DND-41 (cell line): ENCODE measurements at places on chromosomes 1 and 21.

DNA sequence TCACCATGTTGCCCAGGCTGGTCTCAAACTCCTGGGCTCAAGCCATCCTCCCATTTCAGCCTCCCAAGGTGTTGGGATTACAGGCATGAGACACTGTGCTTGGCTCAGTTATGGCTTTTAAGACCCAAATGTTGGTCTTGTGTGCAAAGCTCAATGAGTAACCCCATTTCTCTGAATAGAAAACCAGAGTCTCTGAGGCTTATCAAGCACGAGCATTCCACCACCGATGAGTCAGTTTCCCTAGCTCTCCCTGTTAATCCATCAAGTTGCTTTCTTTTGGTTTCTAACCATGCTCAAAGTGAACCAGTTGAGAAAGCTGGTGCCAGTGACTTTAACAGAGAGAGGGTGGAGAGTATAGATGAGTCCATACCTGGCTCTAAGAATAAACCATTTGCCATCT, 350.9 kb upstream of the ADGRL2 start:
- no peak for DNase-seq

GRCh38 chr1:64171797-64172281, 31.6 kb upstream of the UBE2U start:
- no peak for DNase-seq

- no peak for DNase-seq
Observed at GRCh38 chr1:208239473-208240381, 4.5 kb downstream of the PLXNA2 start.

DNA sequence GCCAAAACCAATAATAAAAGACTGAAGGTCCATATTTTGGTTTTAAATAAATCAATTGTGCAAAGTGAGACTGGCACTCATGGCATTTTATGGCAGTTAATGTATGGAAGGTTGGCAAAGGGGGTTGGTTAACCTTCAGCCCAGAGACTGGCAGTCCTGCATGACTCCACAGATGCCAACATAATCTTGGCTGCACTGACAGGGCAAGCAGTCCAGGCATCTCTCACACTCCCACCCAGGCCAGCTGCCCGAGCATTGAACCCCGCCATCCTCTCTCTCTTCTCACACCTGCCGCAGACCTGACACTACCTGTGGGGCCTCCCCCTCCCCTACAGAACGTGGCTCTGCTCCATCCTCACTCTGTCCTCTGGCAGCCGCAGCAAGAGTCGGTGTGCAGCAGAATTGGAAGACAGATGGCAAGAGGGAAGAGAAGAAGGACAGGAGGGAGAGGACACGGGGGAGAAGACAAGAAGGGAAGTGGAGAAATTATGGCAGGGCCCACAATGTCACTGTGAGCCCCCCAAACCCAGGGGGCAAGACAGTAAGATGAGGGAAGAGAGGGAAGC, 43.7 kb downstream of the ITPKB start:
- no peak for DNase-seq

DNA sequence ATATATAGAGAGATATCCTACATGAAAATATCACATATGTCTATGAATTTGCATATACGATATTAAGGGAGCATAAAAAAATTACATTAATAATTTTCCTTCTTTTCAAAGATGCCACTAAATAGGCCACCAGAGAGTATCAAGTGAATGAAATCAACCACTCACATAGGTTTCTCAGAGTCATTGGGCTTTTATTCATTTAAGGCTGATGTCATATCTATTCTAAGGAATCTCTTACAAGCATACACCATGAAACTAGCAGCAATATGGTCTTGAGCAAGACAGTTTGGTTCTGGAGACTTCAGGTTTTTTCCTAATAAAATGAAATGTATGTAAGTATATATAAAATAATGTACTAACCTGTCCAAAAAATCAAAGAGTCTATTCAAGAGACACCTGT, 420.4 kb downstream of the PLA2G4A start:
- DNase-seq: no peak

DNA sequence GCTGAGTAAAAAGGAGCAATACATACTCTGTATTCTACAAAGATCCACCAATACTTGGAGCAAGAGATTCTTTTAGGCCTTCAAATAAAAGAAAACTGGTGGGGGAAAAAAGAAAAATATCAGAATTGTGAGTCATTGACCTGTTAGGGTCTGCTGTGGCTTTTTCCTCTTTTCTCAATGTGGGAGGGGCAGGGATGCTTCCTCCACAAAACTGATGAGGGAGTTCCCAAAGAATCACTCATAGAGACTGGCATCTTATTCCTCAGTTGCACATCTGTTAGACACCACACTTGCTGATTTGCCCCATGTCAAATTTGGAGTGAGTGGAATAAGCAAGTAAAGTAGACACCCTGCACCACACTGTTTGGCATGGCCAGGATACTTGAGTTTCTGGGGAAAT, 16.6 kb downstream of the C1orf141 start:
- DNase-seq: no peak

DNA sequence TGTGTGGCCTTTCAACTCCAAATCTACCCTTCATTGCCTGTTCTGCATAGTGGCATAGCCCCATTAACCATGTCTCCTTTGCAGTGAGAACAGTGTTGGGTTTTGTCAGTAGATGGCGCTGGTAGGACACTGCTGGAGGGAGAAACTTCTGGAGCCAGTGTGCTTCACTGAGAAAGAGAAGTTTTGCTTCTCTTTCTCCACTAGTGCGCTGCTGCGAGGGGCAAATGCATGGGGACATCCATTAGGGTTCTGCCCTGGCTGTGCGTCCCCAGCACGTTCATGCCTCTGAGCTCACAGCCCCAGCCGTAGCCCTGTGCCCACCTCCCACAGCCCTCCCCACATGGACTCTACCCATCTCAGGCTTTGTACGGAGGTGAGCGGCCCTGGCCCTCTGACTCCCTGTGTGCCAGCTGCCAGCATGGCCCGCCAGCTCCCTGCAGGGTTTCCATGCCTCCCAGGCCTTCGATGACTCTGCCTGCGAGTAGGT, 53.1 kb downstream of the RIMS3 start:
- peak; percentile 73 for DNase-seq

DNA sequence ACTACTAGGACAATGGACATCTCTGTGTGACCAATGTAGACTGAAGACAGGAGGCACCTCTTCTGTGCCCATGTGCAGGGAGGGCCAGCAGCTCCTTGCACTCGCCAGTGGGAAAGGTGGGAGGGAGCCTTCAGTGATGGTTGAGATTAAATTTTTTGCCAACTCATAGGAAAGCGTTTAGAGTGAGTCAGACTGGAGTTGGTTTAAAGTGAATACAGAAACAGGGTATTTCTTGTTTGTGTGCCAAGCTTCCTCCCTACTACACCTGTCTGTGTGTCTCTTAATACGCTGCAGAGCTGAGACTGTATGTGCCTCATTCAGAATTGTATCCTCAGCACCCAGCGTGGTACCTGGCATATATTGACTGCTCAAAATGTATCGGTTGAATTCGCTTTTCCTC, 13.5 kb upstream of the COL16A1 start:
- DNase-seq: no peak

- DNase-seq: peak; percentile 10
Observed at GRCh38 chr1:208170252-208170651, 73.9 kb downstream of the PLXNA2 start.

GRCh38 chr1:114756009-114756892, 1.5 kb downstream of the CSDE1 start:
- no peak for DNase-seq

DNA sequence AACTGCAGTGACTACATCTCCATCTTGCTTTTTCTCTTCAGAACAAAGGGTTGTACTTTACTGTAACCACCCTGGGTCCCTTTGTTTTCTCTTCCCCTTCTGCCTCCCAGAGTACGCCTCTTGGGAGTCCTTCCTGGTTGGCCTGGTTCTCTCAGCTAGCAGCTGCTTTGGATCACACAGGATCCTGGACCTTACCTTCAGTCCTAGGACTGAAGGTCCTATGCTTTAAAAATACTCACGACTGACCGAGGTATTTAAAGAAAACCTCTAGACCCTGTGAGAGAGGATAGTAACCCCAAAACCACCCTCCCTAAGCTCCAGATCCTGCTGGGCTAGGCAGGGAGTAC, 4.8 kb downstream of the TRIM45 start:
- DNase-seq: no peak

DNA sequence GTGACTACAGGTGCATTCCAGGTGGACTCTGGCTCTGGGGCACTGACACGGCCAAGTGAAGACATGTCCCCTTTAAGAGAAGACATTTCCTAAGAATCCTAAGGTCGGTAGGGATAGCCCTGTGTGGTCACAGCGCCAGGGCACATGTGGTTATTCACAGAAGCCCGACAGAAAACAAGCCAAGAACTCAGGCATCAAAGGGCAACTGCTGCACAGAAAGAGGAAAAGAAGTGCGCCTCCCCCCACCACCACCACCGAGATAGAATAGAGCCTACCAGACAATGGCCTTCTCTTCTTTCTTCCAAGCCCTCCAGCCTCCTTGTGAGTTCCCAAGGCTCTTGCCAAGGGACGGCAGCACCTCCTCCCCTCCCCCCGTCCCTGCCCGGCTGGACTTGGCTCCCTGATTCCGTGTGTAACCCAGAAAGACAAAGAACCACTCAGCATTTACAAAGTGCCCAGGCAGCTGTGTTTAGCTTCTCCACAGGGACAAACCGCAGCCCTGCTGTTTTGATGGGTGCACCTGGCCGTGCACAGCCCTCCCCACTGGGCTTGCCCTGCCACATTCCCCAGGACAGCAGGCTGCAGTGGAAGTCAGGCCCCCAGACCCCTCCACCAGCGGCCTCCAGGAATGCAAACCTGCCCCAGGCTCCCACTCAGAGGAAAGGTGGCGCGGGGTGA, 30.2 kb downstream of the TMPRSS2 start:
- peak; percentile 61 for DNase-seq

DNA sequence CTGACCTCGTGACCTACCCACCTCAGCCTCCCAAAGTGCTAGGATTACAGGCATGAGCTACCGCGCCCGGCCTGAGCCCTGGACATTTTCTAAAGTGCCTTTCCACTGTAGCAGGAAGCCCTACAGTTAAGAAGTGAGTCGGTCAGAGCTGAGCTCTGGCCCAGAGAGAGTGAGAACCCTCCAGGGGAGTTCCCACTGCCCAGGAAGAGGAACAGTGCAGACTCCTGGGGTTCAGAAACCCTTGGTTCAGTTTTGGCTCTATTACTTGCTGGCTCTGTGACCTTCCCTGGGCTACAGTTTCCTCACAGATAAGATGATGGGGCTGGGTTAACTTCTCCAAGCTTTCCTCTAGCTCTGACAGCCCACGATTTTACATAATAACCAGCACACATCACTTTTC, 20.9 kb downstream of the SLC9A1 start:
- no peak for DNase-seq

- no peak for DNase-seq
Observed at GRCh38 chr1:241713316-241713715, 61.2 kb downstream of the WDR64 start.

DNA sequence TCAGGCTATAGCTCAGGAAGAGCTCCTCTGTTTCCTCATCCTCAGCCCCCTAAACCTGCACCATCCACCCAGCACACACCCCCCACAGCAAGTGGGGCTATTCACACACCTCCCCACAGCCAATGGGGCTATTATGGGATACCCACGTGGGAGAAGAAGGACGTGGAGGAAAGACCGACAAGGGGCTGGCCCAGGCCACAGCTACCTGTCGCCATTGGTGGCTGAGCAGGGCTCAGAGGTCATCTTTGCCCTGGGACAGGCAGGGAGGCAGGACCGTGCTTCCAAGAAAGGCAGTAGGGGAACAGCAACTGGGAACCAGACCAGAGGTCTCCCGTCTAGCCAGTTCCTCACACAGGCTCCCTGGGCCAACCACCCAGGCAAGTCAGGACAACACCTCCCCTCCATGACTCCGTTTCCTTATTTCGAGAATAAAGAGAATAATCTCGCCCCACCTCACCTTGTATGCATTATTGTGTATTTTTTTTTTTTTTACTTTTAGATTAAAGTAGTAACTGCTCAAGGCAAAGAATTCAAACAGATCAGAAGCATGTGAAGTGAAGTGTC, 92.3 kb upstream of the TARDBP start:
- no peak for DNase-seq

DNA sequence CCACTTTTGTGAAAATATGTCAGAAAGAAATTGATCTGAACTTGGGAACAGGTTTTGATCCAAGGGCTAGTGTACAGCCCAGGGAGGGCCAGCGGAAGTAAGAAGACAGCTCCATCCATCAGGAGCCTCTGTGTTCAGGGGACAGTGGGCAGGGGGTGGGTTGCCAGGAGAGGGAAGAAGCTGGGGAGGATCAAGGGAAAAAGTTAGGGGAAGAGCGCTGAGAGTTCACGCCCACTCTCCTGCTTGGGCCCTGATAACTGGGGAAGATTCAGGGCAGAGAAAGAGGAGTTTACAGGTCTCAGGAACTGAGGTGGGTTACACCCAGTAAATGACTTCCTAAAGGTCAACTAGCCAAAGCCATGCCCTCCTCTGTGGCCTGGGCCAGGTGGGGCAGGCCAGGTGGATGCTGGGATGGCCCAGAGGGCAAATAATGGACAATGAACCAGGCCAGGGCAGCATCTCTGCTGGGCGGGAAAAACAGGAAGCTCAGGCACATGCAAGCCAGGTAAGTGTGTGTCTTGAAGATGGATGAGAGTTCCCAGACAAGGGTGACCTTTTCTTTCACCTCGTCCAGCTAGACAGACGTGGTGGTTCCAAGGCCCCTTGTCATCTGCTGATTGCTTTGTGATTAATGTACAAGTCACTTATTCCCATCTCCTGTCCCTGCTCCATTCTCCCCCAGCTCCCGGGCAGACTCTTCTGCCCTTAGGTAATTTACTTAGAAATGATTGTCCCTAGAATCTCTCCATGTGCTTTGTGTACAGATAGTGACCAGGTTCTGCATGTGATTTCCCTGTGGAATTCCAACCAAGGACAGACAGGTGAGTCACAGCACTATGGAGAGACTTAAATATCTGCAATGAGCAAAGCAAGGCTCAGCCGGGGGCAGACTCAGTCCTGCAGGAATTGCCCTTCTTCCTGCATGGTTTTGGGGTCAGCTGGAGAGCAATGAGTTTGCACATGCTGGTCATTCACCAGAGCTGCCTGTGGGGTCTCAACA, 57.0 kb downstream of the MDM4 start:
- no peak for DNase-seq

- no peak for DNase-seq
Observed at GRCh38 chr1:89822999-89823628, 2.3 kb downstream of the LRRC8D start.

GRCh38 chr1:44481701-44482100, 76.6 kb downstream of the RNF220 start:
- no peak for DNase-seq

GRCh38 chr1:235637756-235638534, 11.6 kb downstream of the GNG4 start:
- DNase-seq: no peak

GRCh38 chr1:50701706-50702317, 258.3 kb downstream of the FAF1 start:
- DNase-seq: no peak

DNA sequence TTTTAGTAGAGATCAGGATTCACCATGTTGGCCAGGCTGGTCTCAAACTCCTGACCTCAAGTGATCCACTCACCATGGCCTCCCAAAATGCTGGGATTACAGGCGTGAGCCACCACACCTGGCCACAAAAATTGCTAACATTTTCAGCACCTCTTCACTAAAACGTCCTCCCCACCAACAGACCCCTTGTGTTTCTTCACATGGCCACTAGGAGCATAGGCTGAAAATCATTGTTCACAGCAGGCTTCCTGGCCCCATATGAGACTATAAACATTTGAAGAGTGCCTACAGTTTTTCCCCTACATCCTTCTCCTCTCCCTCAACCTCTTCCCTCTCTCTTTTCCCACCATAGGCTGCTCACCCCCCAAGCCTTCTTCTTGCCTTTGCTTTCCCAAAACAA, 28.0 kb upstream of the SFPQ start:
- DNase-seq: peak; percentile 31
